A549 (cell line): ENCODE measurements at places on chromosomes 13 and 19.
A peak's percentile ranks its signal among the peaks of the same experiment; 100 is the strongest.

- DNase-seq: peak; percentile 66
Measured at GRCh38 chr19:33302974-33303790, 848 bp upstream of the CEBPA start.

GRCh38 chr13:80862456-80862855, 521.5 kb upstream of the SPRY2 start:
- no peak for DNase-seq

- DNase-seq: no peak
Measured at GRCh38 chr13:111899714-111900389, 167.1 kb upstream of the SOX1 start.

GRCh38 chr19:1575323-1576241, 7.5 kb upstream of the MEX3D start:
- DNase-seq: no peak
